ENCODE measurements at places on chromosomes 6 and 20. TPM values are rescaled to one million over a fixed set of nuclear protein-coding genes. Genes with fewer than 3 reads are reported as not detected.

- DNase-seq: no peak
Measured at GRCh38 chr6:29968130-29968529, 25.8 kb downstream of the HLA-A start.

- no peak for DNase-seq
Measured at GRCh38 chr6:109874086-109874485, 104.0 kb upstream of the GPR6 start.

DNA sequence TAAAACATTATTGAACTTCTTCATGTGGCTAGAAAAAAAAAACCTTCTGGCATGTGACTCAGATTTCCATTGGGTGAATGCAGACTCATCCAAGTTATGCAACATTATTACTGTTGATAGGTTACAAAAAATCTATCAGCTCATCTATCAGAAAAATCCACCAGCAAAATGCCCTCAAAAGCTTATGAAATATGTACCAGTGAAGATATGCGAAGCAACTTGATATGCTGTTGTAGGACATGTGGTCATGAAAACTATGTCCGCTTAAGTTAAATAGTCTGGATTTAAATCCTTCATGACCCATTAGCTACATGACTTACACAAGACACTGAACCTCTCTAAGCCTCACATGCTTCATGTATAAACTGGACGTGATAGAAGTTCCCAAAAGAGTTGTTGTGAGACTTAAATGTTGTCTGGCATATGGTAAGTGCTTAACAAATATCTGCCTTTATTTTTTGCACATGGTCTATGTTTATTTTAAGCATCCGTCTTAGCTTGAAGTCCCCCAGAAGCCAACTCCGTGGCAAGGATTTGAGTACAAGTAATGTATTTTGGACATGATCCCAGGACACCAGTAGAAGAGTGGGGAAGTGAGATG, 12.5 kb upstream of the BFSP1 start:
- DNase-seq: no peak

- no peak for DNase-seq
Measured at GRCh38 chr6:53466257-53466656, 78.6 kb downstream of the GCLC start.

DNA sequence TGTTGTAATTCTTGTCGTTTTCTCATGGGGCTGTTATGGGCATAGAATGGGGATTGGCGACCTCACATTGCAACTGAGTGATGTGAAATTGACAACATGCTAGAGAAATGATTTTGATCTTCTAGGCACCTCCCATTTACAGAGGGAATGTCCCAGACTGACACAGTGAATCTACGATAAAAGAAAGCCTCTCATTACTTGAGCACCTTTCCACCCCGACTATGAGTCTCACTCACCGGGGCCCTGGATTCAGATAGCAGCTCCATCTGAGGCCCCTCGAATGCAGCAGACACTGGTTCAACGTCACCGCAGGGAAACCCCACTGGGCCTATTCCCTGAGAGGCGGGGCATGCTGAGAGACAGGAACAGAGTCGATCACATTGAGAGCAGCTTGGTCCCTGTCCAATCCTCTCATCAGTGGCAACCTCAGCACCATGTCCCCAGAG, 49.1 kb downstream of the NFATC2 start:
- no peak for DNase-seq

DNA sequence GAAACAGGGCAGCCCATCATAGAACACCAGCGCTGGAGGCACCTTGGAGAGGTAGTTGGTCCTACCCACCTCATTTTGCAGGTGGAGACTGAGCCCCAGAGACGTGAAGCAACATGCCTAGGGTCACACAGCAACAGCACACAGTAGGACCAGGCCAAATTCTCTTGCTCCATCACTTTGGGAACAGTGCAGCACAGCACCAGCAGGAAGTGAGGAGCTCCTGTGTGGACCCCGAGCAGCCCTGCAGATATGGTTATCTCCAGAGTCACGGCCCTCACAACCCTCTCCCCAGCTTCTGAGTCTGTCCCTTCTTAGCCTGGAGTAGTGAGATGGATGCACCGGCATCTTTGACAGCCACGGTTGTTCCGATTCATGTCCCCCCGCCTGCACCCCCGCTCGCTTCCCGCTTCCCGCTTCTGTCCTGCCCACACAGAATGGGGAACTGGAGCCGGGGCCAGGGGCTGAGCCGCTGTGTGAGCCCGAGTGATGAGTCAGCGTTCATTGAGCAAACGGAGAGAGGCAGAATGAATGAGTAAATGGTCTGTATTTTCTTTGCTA, 72.6 kb upstream of the DUSP22 start:
- DNase-seq: peak; percentile 69

GRCh38 chr6:159125014-159125609, 44.1 kb upstream of the FNDC1 start:
- no peak for DNase-seq

DNA sequence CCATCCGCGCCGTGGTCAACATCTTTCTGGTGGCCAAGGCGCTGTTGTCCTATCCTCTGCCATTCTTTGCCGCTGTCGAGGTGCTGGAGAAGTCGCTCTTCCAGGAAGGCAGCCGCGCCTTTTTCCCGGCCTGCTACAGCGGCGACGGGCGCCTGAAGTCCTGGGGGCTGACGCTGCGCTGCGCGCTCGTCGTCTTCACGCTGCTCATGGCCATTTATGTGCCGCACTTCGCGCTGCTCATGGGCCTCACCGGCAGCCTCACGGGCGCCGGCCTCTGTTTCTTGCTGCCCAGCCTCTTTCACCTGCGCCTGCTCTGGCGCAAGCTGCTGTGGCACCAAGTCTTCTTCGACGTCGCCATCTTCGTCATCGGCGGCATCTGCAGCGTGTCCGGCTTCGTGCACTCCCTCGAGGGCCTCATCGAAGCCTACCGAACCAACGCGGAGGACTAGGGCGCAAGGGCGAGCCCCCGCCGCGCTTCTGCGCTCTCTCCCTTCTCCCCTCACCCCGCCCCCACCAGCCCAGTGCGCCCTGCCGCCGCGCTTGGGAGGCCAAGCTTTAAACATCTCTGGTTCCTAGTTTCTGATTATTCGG, 4.0 kb downstream of the SLC32A1 start:
- no peak for DNase-seq

DNA sequence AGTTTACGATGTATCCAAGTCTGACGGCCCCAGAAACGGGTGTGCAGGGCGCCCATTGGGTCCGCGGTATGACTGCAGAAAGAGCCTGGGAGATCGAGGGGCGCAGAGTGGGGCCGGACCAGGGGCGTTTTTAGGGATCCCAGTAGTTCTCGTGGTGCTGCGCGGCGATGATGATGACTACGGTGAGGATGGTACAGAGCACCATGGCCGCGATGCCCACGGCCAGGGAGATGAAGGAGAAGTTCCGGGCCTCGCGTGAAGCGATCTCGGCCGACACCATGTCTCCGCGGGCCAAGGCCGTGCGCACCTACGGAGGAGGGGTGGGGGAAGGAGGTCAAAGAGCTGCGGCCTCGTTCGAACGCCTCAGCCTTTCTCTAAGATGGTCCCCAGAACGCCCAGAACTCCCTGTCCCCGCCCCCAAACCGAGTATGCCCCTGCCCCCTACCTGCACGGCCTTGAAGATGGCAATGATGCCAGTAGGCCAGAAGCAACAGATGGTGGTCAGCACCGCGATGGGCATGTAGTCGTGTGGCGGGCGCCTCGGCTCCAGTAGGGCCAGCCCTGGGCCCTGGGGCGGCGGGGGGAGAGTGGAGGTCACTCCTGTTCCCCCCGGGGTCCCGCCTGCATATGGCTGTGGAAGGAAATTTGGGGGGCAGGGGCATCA, 2.5 kb downstream of the PRRT1 start:
- DNase-seq: no peak

The BEND6 gene
- 0.43 TPM for total RNA-seq

The RAET1L gene
- total RNA-seq: not detected

The CFAP61 gene
- 1.0 TPM for total RNA-seq

All from right atrium auricular region (tissue), 2 donors.